ENCODE measurements at places on chromosomes 1 and 21.

- no peak for DNase-seq
Measured at GRCh38 chr1:37605806-37606474, 10.2 kb upstream of the GNL2 start.

DNA sequence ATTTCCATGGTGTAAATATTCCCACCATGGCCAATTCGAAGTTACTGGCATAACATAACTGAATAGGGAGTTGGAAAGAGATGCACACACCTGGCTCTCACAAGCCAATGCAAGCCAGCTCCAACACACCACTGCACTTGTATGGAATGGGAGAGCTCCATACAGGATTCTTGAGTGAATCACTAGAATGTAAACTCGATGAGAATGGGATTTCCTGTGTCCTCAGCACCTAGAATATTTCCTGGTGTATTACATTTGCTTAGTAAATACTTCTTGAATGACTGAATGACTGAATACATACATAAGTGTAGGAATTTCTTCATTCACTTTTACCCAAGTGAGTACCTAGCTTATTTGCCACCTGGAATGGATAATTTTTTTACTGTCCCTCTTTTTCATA is 16.2 kb upstream of the PPIE start:
- no peak for DNase-seq

- DNase-seq, result no peak
Measured at GRCh38 chr21:27408826-27409225, 441.9 kb upstream of the ADAMTS5 start.

GRCh38 chr1:111228748-111229126 is 1.2 kb downstream of the CHI3L2 start:
- DNase-seq, result no peak

All from activated CD4-positive, alpha-beta T cell treated with anti-CD3 and anti-CD28 coated beads for 4 hours (primary cell).